Stimulated activated CD8-positive, alpha-beta memory T cell treated with anti-CD3 and anti-CD28 coated beads, Interleukin-2, amount 100 ng/mL, for 1 hour (primary cell): ENCODE measurements at places on chromosomes 16 and 17.

DNA sequence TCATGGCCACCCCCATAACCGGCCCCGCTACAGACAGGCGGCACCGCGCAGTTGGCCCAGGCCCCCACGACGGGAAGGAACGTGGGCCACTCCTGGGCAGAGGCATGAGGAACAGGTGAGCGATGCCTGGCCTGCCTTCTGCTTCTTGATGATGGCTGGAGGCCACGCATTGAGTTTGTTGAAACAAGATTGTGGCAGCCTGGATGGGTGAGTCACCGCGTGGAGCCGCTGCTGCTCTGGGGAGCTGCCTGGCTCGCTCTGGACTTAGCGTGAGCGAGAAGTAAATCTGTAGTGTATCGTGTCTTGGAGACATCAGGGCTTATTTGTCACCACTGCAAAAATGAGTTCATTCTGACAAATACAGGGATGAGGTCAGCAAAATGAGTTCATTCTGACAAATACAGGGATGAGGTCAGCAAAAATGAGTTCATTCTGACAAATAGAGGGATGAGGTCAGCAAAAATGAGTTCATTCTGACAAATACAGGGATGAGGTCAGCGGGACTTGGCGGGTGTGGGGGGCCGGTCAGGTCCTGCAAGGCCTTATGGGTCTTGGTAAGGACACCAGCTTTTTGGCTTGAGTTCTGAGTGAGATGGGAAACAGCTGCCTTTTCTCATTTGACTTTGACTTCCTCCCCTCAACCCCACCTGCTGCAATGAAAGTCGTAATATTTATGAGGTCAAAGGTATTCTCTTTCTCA lies 93.0 kb downstream of the SEC14L1 start:
- DNase-seq = no peak

GRCh38 chr17:38925263-38925995 lies at the start of gene LASP1NB:
Gene LASP1NB (plus strand): TSS chr17:38925614.
- no peak for DNase-seq

DNA sequence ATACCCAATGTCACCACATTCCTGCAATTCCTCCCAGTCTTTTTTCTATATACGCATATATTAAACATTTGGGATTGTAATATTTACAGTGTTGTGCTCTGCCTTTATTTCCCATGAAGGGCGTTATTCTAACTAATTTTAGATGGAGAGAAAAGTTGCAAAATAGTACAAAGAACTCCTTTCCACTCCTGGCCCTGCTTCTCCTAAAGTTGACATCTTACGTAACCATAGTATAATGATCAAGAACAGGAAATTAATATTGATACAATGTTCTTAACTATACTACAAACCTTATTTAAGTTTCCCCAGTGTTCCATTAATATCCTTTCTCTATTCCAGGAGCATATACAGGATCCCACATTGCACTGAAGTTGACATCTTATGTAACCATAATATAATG lies 46.3 kb downstream of the TK2 start:
- DNase-seq = no peak

DNA sequence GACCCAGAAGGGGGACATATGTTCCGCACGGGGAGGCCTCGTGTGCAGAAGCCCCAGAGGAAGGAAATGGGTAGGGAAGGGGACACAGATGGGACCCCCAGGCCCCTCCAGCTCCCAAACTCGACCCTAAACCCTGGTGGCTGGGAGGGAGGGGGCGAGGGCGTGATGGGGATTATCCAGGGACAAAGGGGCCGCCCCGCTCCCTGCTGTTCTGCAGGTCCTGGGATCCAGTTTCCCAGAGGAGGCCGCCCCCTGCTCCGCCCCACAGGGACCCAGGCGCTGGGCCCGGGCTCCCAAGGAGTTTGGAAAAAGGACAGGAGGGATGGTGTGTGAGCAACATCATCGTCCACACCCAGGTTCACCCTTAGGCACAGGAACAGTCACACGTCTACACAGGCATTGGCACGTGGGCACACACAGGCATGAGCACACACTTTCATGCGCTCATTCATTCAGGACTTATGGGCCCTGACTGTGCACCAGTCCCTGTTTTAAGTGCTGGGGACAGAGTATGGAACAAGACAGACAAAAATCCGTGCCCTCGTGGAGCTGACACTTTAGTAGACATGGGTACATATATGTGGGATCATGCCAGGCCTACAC lies 12.8 kb upstream of the FBXL19 start:
- DNase-seq = no peak

GRCh38 chr17:3043737-3044365 lies 19.6 kb downstream of the OR1D5 start:
- DNase-seq = no peak

- DNase-seq = no peak
These were observed 233.1 kb downstream of the CBLN1 start for GRCh38 chr16:49048557-49048956.

GRCh38 chr17:62663304-62663703 lies 35.8 kb downstream of the MRC2 start:
- no peak for DNase-seq
